SK-N-SH treated with all-trans-retinoic acid at 6 μM for 48 hours (cell line): ENCODE measurements at places on chromosomes 6 and 20.

GRCh38 chr20:23484081-23484480 is 6.8 kb upstream of the CST8 start:
- ATAC-seq = no peak

DNA sequence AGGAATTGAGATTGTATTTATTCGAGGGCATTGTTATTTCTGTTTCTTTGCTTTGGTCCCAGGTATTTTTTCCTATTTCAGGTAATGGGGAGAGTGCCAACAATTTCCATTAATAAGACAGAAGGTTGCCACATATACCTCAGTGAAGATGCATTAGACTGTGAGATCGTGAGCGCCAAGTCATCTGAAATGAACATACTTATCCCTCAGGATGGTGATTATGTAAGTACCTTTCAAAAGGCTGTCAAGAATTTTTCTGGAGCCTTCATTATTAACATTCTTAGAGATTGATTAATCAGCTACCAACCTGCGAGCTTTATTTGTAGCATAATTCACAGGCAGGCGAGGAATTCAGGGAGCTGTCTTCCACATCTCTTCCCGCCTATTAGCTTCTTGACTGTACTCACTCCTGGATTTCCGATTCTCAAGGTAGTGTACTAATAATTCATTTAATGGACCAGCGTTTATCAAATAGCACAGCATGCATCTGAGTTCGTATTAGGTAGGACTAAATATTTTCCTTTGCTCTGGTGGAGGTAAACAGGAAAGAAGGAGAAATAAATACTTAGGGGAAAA is 48.6 kb upstream of the FAM8A1 start:
- no peak for ATAC-seq

- ATAC-seq = no peak
Observed at GRCh38 chr6:170475118-170475517, 78.0 kb downstream of the PSMB1 start.

GRCh38 chr20:7500231-7500663 is 440.0 kb downstream of the HAO1 start:
- no peak for ATAC-seq

- ATAC-seq = no peak
Observed at GRCh38 chr6:14452567-14453527, 335.3 kb downstream of the CD83 start.

GRCh38 chr6:82385961-82386360 is 22.3 kb downstream of the TPBG start:
- no peak for ATAC-seq

- ATAC-seq = no peak
Observed at GRCh38 chr6:11908436-11909105, 103.5 kb upstream of the HIVEP1 start.

DNA sequence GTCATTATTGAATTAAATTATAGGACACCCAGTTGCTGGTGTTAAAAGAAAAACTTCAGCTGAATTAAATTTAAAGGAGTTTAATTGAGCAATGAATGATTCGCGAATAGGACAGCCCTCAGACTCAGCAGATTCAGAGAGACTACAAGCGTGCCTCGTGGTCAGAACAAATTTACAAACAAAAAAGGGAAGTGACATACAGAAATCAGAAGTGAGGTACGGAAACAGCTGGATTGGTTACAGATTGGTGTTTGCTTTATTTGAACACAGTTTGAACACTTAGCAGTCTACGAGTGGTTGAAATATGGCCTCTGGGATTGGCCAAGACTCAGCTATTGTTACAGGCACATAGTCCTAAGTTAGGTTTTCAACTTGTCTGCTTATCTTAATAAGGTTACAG is 25.8 kb upstream of the TNFRSF21 start:
- ATAC-seq = no peak

DNA sequence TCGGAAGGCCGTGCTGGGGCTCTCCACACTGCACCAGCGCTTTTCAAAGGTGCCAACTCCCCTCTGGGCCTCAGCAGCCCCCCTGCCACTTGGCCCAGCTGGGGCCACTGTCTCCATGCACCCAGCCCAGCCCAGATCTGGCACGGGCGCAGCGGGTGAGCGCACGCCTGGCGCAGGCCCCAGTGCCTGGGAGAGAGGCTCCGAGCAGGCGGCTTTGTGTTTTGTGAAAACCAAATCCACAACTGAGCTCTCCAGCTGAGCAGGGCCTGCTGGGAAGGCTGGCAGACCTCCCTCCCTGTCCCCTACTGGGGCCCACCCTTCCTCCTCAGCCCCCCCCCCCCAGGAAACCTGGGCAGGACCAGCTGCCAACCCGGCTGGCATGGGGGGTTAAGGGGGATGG is 17.0 kb downstream of the MDGA1 start:
- ATAC-seq = no peak

DNA sequence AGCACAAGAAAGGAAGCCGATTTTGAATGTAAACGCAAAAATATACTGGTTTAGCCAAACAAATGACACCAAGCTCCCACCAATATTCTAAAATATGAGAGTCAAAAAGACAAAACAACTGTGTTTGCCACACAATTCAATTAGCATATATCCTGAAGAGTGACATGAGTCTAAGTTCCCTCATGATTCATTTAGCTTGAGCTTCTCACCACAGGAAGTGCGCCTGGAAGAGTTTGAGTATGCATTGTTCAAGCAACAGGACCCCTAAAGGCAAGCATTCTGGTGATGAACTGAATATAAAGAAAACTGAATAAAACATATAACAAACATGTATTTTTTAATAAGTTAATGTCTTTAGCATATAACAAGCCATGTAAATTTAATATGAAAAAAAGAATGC is 115.2 kb upstream of the RUNX2 start:
- ATAC-seq = no peak

DNA sequence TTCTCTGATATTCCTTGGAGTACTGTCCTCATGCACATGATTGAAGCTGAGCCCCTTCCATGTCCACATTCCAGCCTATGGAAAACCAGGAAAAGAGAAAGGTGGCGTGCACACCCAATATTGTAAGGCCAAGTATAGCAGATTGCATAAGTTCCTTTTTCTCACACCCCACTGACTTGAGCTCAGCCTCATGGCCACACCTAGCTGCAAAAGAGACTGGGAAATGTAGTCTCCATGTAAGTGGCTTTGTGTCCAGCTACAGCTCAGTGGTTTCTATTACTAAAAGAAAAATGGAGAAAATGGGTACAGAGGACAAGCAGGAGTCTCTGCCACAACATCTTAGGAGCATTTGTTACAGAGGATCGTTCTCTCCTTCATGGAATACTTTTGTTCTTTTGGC is 10.8 kb upstream of the UST start:
- no peak for ATAC-seq

DNA sequence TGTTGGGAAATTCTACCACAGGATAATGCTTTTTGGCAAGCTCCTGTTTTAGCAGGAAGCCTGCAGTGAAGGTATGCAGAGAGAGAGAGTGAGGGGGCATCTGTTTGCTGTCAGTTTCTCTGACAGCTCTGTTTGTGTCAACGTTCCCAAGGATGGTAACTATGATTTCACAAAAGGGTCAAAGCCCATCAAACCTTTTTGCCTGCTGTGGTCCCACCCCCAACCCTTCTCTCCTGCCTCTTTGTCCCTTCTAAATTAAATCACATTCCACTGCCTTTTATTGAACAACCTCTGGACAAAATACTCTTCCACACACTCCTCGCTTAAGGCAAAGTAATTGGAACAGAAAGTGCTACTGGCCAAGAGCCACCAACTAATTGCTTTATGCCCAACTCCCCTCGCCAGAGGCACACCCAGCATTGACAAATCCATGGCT is 128.3 kb downstream of the TSHZ2 start:
- no peak; the same call in 2 of the 3 replicates for ATAC-seq
